ENCODE measurements at places on chromosomes 4 and X. TPM values are rescaled to one million over a fixed set of nuclear protein-coding genes. Genes with fewer than 3 reads are reported as not detected.

The GRID2 gene
- polyA plus RNA-seq, result 0.17 TPM

The SLC6A14 gene
- polyA plus RNA-seq, result 0.17 TPM

The LANCL3 gene
- polyA plus RNA-seq, result 2.6 TPM

The SMIM10 gene
- 8.2 TPM for polyA plus RNA-seq

The CT45A10 gene
- 14.2 TPM for polyA plus RNA-seq

The CFAP47 gene
- polyA plus RNA-seq, result 3.1 TPM

The ABLIM2 gene
- 6.1 TPM for polyA plus RNA-seq

The NPNT gene
- 74.0 TPM for polyA plus RNA-seq

The SPANXN4 gene
- polyA plus RNA-seq, result not detected

DNA sequence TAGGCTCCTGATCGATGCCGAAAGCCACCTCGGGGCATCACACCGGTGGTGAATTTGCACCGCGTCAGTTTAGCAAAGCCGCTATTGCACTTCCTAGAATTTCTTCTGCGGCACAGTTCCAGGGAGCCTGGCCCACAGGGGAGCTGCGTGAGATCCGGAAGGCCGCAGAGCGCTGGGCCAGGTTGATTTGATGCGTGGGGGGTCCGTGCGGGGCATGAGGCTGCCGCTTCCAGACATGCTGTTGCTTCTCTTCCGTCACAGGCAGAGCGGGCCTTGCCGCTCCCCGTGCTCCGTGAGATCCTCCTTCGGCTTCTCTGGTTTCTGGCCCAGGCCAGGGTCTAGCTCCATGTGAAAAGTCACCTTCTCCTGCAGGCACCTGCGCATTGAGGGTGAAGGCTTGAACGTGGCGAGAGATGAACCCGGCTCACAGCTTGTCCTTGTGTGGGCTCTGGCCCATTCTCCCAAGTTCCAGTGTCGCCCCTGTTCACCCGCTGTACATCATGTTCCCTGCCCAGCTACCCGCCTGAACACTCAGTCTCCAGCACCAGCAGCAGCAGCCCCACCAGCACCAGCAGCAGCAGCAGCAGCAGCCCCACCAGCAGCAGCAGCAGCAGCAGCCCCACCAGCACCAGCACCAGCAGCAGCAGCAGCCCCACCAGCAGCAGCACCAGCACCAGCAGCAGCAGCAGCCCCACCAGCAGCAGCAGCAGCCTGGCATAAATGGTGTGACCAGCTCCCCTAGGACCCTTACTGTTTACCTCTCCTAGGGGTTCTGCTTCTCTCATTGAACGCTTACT lies 131.2 kb downstream of the TRIML1 start:
- DNase-seq, result no peak

DNA sequence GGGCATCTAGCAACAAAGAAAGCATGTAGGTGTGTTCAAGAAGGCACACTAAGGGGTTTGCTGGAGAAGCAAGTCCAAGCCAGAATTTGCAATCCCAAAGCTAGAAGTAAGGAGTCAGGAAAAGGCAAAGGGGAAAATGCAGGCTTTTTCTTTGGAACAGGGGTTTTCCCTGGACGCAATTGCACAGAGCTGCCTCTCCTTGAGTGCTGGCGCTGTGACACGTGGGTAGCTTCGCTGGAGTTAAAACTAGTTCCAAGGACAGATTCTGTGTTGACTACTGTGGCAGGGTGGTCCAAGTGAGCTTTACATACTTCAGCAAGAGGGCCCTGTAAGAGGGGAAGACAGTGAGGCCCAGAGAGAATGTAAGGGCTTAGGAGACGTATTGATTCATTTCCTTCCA lies 277.1 kb downstream of the ADGRA3 start:
- no peak for DNase-seq

DNA sequence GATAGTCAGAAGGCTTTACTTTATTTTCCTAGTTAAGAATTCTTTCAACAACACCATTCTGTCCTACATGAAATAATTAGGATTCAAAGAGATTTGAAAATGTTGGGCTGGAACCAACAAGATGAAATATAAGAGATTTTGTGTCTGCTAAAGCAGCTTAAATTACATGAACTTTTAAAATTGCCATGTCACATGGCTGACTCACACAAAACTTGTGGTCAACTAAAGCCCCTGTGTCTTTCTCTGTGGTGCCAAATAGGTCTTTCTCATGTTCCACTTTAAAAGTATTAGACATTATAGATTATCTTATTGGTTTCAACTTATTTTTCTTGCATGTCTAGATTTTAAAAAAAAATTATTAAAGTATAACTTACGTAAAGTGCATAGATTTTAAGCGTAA lies 60.8 kb upstream of the FHL1 start:
- no peak for DNase-seq

- no peak for DNase-seq
Measured at GRCh38 chr4:1976416-1977352, 32.1 kb downstream of the NELFA start.

GRCh38 chr4:139624441-139625092 lies 41.1 kb upstream of the MGST2 start:
- DNase-seq, result no peak

- DNase-seq, result no peak
Measured at GRCh38 chr4:81808011-81808672, 336.4 kb upstream of the RASGEF1B start.

DNA sequence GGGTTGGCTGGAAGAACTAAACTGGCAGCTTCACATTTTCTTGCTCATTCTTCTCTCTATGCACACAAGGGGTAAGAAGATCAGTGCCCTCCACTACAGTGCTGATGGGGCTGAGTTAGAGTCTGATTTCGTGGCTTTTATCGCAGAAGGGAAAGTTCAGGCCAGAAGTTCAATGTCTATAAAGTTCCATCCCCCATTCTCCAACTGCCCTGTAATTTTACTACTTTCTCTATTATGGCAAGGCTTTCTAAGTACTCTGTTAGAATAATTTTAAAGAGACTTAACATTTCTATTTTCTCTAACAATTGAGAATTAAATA lies 293.9 kb downstream of the BMPR1B start:
- DNase-seq, result no peak

- no peak for DNase-seq
Measured at GRCh38 chr4:86955888-86956451, 21.2 kb downstream of the AFF1 start.

- DNase-seq, result no peak
Measured at GRCh38 chr4:123891881-123892280, 495.3 kb downstream of the SPRY1 start.

DNA sequence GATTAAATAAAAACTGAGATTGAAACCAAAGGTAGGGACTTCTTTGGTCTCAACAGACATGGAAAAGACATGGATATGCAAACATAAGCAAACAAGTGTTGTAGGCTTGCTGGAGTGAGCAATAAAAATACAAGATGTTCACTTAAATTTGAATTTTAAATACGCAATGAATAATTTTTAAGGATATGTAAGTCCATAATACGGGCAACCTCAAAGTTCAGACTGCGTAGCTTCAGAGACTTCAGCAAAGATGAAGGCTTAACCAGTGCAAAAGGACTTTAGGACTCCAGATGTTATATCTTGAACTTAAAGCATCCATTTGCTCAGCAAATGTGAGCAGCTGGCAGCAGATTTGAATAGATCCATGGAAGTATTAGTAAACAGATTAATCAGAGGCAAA lies 549.3 kb downstream of the ARAP2 start:
- DNase-seq, result no peak

DNA sequence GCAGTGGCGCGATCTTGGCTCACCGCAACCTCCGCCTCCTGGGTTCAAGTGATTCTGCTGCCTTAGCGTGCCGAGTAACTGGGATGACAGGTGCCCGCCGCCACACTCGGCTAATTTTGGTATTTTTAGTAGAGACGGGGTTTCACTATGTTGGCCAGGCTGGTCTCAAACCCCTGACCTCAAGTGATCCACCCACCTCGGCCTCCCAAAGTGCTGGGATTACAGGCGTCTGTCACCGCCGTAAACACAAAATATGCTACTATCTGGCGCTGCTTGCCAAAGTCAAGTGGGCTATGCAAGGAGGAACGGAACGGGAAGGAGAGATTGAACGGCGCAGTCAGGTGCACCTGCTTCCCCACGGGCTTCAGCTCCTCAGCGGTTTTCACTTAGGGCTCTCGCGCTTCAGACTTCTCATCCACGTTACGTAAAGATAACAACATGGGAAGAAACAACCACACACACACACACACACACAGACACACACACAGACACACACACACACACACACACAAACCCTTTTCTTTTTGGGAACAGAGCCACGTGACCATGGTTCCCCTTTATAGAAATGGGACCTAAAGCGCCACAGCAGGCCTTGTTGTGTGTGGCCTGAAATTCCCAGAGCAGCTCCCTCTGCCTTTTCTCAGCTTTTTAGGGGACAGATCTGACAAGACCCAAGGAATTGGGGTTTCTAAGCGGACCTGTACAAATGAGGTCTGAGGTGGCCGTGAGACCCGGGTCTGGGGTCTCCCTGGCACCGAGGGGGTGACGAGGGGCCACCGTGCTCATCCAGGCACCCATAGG lies 1.5 kb downstream of the P2RY8 start:
- DNase-seq, result no peak

GRCh38 chrX:134377537-134377936 lies 82.4 kb upstream of the HPRT1 start:
- no peak for DNase-seq

DNA sequence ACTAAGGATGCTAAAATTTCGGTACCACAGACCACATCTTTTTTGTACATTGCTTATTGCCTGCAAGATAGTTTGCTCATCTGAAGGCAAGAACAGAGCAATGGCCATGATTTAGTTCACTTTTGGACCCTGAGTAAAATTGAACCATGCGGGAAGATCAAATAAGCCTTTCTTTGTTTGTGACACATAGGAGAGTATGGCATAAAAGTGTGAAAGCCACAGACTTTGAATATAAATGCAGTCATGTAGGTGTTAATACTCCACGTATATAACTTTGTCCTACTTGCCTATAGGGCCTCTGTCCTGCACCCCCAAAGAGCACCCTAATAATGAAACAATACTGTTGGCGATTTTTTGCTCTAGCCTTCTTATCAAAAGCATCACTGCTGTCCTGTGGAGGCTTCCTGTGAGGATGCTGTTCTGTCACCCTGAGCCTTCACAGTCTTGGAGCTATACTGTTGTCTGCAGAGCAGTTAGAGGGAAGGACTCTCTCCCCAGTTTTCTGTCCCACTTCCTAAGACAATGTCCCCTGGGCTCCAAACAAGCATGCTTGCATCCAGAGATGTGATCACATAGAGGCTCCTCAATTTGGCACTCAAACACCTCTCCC lies 10.2 kb upstream of the CXCL13 start:
- no peak for DNase-seq

DNA sequence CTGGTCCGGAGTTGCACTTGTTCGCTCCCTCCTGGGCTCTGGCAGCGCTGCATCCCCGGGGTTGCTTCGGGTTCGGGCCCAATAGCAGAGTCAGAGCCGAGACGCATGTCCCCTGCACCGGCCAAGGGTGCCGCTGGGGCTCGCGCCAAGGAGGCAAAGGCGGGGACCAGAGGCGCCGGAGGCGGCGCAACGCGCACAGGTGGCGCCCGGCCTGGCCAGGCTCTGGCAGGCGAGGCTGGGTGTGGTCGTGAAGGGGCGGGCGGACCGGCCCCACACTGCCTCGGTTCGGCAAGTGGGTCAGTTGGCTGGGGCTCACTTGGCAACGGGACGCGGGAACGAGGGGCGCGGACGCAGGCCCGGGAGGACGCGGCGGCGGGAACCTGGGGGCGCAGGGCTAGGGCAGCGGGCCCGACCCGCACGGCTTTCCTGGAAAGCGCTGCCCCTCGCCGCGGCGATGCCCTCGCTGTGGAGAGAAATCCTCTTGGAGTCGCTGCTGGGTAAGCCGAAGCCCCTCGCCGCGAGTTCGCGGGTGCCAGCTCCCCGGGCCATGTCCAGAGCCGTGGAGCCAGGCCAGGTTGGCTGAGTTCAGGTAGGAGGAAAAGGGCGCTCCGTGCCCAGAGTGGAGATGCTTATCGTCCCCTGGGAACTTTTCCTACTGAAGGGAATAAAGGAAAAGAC lies at the start of gene CWH43:
Gene CWH43 (plus strand): TSS at position 300 of the 678 bp plus-strand sequence. CDS start 155 bp downstream, at position 455.
- no peak for DNase-seq

DNA sequence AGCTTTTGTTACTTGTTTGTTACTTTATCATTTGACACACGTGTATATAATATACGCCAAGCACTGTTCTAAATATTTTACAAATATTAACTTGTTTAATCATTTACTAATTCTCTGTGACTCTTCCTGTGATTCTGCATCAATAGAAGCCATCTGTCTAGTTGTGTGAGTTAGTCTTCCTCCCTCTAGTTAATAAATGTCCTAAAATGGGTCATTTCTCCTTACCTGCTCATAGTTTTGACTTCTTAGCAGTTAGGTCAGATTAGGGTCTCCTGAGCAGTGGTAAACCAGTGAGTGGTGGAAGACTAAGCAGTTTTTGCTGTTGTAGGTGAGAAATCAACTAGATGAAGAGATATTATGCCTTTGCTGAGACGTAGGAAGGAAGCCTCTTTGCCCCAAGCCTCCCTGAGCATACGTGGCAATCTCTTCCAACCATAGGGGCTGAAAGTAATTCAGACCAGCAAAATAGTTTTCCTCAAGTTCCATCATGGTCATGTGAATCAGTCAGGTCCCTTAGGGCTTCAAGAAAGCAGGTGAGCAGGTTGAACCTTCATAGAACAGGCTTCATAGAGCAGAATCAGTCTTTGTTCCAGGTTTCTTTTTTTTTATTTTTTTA lies 38.7 kb upstream of the THOC2 start:
- DNase-seq, result no peak

- DNase-seq, result no peak
Measured at GRCh38 chr4:41119867-41120295, 94.5 kb downstream of the APBB2 start.

DNA sequence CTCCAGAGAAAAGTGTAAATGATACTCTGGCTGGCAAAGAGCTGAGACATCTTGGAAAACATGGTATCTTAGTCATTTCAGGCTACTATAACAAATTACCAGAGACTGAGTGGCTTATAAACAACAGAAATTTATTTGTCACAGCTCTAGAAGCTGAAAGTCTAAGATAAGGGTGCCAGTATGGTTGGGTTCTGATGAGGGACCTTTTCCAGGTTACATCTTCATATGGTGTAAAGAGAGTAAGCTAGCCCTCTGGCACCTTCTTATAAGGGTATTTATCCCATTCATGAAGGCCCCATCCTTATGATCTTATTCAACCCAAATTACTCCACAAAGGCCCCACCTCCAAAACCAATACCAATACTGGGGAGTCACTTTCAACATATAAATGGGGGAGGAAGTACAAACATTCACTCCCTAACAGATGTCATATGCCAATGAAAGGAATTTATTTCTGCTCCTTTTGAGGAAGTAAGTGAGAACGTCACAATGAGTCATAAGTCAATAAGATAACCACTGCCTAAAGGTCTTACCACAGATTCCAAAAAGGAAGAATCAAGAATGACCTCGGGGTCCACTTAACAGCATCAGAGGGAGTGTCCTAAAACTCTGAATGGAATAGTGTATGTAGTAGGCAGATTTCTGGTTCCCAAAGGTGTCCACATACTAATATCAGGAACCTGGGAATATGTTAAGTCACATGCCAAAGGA lies 246.6 kb downstream of the OPHN1 start:
- no peak for DNase-seq

GRCh38 chr4:152806501-152807125 lies 26.9 kb downstream of the ARFIP1 start:
- no peak for DNase-seq

Data from right lung (tissue), 10 donors.